Fibroblast of lung (primary cell): ENCODE measurements at places on chromosomes 3 and 15.

DNA sequence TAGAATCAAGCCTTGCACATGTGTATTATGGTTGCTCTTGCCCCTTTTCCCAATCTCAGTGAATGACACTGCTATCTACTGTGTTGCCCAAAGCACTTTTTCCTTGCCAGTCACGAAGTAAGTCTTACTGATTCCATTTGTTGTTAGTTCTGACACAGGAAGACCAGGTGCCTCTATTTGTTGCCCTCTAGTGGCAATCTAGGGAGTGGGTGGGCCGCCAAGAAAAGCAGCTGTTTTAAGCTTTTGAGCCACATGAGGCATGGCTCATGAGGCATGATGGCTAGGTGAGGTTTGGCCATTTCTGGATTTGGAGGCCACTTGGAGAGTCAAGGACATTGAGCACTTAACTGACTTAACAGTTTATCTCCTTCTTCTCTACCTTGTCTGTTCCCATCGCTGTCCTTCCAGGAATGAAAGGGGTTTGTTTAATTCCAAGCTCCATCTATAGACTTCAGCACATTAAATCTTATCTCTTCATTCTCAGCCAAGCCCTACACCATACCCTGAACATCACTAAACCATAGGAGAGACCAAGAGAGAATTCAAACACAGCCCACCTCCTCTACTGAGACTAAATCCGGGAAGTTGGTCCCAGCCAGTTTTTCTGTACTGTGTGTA, 103.1 kb downstream of the HCN4 start:
- DNase-seq: peak; percentile 40
- no peak overlapping the region for H3K4me3 ChIP-seq
- H3K27ac ChIP-seq: no peak overlapping the region
- no peaks in the 10 kb centered on the region for H3K27me3 ChIP-seq
- no peaks in the 10 kb centered on the region for H3K4me1 ChIP-seq
- H3K36me3 ChIP-seq: no peaks in the 10 kb centered on the region

DNA sequence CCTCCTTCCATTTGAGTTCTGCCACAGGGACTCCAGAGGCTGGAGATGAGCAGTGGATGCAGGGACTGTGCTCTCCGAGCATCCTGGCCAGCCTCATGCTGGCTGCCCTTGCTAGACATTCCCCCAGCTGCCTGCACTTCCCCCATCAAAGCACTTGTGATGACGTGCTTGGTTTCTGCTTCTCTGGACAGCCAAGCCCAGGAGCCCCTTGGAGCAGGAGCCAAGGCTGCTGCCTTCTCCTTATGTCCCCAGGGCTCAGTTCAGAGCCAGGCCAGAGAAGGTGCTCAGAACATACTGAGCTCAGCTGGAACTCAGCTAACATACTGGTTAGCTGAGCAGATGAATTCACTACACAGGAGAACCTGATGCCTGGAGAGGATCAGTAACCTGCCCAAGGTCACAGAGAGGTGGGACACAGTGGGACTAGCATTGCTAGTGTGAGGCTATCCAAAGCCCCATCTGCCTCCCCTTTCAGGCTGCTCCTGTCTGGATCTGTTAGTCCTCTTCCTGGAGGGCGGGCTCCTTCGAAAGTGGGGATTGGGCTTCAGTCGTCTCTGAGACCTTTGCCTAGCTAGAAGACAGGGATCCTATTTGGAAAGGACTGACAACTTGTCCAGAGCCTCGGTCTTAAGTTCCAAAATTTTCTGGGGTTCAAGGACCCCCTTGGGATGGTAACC, 4.3 kb downstream of the PCBP4 start:
- no peak overlapping the region for H3K4me3 ChIP-seq
- H3K27me3 ChIP-seq: no peaks in the 10 kb centered on the region
- peaks cover 12% of the 10 kb centered on the region for H3K36me3 ChIP-seq
- DNase-seq: no peak

- H3K4me3 ChIP-seq: no peak overlapping the region
- no peaks in the 10 kb centered on the region for H3K36me3 ChIP-seq
- H3K4me1 ChIP-seq: peaks cover 6% of the 10 kb centered on the region
- no peak for DNase-seq
- no peaks in the 10 kb centered on the region for H3K27me3 ChIP-seq
- H3K27ac ChIP-seq: no peak overlapping the region
These were observed 33.9 kb downstream of the PLCL2 start for GRCh38 chr3:16918683-16919025.

GRCh38 chr15:78715930-78716329, 74.9 kb upstream of the CHRNB4 start:
- H3K27ac ChIP-seq: no peak overlapping the region
- no peak overlapping the region for H3K4me3 ChIP-seq
- peak; percentile 84 for DNase-seq
- H3K27me3 ChIP-seq: peaks cover 3% of the 10 kb centered on the region
- no peaks in the 10 kb centered on the region for H3K4me1 ChIP-seq

DNA sequence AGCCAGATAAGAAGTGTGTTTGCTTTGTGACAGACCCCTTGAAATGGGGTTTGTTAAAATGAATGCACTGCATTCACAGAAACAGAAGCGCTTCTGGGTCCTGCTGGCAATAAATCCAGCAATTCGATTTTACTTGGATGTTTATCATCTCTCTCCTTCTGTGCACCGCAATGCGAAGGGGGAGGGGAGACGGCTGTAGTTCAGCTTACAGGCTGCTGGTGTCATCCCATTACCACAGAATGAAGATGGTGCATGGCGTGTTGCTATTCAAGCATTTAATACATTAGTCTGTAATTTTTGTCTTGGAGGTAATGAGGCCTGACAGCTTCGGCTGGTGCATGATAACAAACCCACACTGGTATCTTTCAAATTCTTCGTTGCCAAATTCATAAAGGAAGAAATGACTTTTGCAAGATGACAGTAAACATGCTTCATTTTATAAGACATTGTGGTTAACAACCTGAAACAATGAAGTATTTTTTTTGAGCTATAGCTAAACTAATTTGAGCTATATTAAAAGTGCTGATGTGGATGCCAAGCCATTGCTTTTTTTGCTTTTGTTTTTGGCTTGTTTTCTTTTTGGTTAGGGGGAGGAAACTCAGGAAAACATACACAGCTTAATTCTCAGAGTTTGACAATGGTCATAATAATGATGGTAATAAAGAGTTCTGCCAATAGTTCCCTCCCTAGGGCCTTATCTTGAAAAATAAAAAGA, 418.3 kb downstream of the OTOL1 start:
- H3K4me1 ChIP-seq: no peaks in the 10 kb centered on the region
- peak overlapping the region; percentile 2 for H3K4me3 ChIP-seq
- no peaks in the 10 kb centered on the region for H3K36me3 ChIP-seq
- DNase-seq: peak; percentile 85
- no peak overlapping the region for H3K27ac ChIP-seq

DNA sequence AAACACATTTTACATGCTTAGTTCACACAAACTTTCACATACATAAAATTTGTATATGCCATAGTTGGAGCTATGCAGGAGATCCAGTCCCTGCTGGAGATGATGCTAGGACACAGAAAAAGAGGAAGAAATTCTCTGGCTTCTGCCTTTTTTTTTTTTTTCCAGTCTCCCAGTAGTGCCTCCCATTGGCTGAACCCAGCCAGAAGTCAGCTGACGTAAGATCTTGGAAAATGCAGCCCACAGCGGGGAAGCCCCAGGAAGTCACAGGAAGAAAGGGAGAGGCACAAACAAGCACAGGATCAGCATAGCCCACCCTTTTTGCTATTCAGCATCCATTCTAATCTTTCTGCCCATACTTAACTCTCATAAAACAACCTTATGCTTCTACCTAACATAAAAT, 38.5 kb downstream of the SCN11A start:
- no peaks in the 10 kb centered on the region for H3K27me3 ChIP-seq
- DNase-seq: no peak
- H3K4me3 ChIP-seq: no peak overlapping the region
- no peak overlapping the region for H3K27ac ChIP-seq
- H3K4me1 ChIP-seq: no peaks in the 10 kb centered on the region
- H3K36me3 ChIP-seq: no peaks in the 10 kb centered on the region

GRCh38 chr3:126990024-126990700, 7.2 kb downstream of the PLXNA1 start:
- no peak overlapping the region for H3K27ac ChIP-seq
- H3K4me1 ChIP-seq: peaks cover 5% of the 10 kb centered on the region
- H3K4me3 ChIP-seq: no peak overlapping the region
- DNase-seq: no peak

- no peak for DNase-seq
- no peak within 1 kb of the TSS for H3K4me3 ChIP-seq
- no peaks in the 10 kb centered on the region for H3K27me3 ChIP-seq
- H3K27ac ChIP-seq: no peak within 1 kb of the TSS
- no peaks in the 10 kb centered on the region for H3K36me3 ChIP-seq
These were observed at the start of gene BTLA for GRCh38 chr3:112498914-112499711. BTLA (minus strand) TSS chr3:112499472; CDS start chr3:112499358, 114 bp downstream.

DNA sequence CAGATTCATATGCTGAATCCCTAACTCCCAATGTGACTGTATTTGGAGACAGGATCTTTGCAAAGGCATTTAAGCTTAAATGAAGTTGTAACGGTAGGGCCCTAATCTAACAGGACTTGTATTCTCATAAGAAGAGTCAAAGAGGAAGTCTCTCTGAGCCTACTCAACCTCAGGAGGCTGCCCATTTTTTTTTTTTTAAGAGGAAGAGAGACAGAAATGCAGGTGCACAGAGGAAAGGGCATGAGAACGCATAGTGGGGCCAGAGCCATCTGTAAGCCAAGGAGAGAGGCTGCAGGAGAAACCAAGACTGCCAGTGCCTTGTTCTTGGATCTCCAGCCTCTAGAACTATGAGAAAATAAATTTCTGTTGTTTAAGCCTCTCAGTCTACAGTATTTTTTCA, 28.4 kb downstream of the ZNF860 start:
- no peak overlapping the region for H3K27ac ChIP-seq
- no peaks in the 10 kb centered on the region for H3K27me3 ChIP-seq
- no peaks in the 10 kb centered on the region for H3K4me1 ChIP-seq
- H3K36me3 ChIP-seq: no peaks in the 10 kb centered on the region
- no peak for DNase-seq
- no peak overlapping the region for H3K4me3 ChIP-seq

DNA sequence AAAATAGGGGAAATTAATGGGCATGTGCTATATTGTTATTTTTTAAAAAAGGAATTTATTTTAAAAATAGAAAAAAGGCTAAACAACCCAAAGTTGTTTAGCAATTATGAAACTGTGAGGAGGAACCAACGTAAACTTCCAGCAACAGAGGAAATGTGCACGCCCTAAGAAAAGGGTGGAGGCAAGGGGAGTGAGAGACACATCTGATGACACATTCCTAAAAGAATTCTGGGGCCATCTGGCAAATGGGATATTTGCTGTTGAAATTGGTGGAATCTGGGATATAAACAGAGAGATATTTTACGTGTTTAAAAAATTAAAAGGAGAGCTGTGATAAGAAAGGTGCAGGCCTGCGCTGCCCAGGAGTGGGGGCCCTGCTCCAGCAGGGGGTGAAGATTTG, 50.8 kb upstream of the MUC13 start:
- H3K4me3 ChIP-seq: no peak overlapping the region
- no peaks in the 10 kb centered on the region for H3K27me3 ChIP-seq
- DNase-seq: peak; percentile 86
- peaks cover 13% of the 10 kb centered on the region for H3K4me1 ChIP-seq

- no peak for DNase-seq
- H3K4me3 ChIP-seq: no peak overlapping the region
- H3K36me3 ChIP-seq: no peaks in the 10 kb centered on the region
- no peaks in the 10 kb centered on the region for H3K4me1 ChIP-seq
- H3K27me3 ChIP-seq: no peaks in the 10 kb centered on the region
- H3K27ac ChIP-seq: no peak overlapping the region
These were observed 70.1 kb downstream of the CASR start for GRCh38 chr3:122253581-122253980.

DNA sequence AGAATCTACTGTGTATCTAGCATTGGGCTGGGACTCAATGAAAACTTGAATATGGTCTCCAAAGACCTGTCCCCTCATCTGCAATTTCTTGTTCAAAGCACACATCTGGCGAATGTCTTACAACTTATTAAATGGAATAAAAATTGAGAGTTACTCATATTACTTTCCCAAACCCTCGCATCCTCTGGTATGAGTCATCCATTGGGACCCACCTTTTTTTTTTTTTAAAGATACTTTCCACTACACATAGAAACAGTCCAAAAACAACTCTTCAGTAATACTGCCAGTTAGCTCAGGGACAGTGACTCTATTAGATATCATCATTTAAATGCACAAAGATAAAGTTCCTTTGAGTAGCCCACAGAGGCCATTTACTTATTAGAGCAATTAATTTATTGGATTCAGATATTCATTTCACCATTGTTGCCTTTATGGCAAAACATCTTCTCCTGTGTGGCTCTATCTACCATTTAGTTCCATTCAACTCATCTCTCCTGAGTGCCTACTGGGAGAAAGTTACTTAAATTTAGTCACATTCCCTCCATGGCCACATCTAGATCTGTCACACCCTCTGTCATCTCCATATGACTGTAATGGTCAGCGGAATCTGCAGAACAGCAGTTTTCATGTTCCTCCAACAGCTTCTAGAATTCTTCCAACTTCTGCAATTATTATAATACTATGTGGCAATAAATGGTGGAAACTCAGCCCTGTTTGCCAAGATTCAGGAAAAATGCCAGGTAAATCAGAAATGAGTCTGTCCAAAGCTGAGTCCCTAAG, 77.9 kb upstream of the ARHGEF3 start:
- no peaks in the 10 kb centered on the region for H3K4me1 ChIP-seq
- peak; percentile 60 for DNase-seq
- no peak overlapping the region for H3K4me3 ChIP-seq
- H3K27ac ChIP-seq: no peak overlapping the region

- no peak for DNase-seq
- peaks cover 2% of the 10 kb centered on the region for H3K36me3 ChIP-seq
- H3K27ac ChIP-seq: peak overlapping the region; percentile 80
- no peaks in the 10 kb centered on the region for H3K27me3 ChIP-seq
- H3K4me1 ChIP-seq: peaks cover 16% of the 10 kb centered on the region
These were observed 2.1 kb downstream of the TLE3 start for GRCh38 chr15:70095408-70096214.

GRCh38 chr3:178086144-178086825, 450.0 kb upstream of the KCNMB2 start:
- peaks cover 5% of the 10 kb centered on the region for H3K4me1 ChIP-seq
- no peaks in the 10 kb centered on the region for H3K36me3 ChIP-seq
- H3K4me3 ChIP-seq: no peak overlapping the region
- no peaks in the 10 kb centered on the region for H3K27me3 ChIP-seq
- H3K27ac ChIP-seq: no peak overlapping the region
- no peak for DNase-seq

DNA sequence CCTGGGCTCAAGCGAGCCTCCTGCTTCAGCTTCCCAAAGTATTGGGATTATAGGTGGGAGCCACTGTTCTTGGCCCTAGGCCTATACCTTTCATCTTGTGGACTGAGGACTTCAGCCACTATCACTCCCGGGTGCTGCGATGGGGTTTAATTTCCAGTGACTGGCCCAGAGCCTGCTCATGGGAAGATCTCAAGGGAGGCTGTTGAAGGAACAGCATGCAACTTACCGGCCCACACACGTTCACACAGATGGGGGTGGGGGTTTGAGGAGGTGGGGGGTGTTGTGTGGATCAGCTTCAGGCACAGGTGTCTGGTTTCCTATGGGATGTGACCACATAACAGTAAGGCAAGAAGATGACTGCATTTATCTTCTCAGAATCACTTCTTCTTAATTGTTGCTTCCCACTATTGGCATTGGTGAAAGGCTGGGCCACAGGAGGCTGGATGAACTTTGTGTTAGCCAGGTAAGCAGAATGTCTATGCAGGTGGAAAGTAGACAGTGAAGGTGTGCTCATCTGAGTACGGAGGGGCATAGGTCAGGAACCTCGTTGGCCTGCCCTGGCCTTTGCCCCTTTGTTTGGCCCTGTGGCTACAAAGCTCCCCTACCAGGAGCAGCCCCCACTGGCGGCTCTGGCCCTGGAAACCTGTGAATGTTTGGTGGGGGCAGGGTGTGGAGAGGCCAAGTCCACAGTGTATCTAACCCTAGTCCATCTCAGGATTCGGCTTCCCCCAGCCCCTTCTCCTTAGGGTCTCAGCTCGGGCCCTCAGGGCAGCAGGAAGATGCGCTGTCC, 1.4 kb upstream of the APBA2 start:
- H3K27me3 ChIP-seq: no peaks in the 10 kb centered on the region
- H3K27ac ChIP-seq: no peak overlapping the region
- DNase-seq: no peak
